ENCODE measurements at places on chromosomes 3 and 15. TPM values are rescaled to one million over a fixed set of nuclear protein-coding genes. Genes with fewer than 3 reads are reported as not detected.

The NUSAP1 gene
- total RNA-seq = 113 TPM

The ALDH1A2 gene
- 70.9 TPM for total RNA-seq

The PTH1R gene
- 0.85 TPM for total RNA-seq

The ENTPD3 gene
- 0.09 TPM for total RNA-seq

The CIB2 gene
- total RNA-seq = 2.5 TPM

The ANKRD63 gene
- total RNA-seq = not detected

The EIF1B gene
- total RNA-seq = 19.7 TPM

The SLC28A2 gene
- not detected for total RNA-seq

The NECTIN3 gene
- 57.7 TPM for total RNA-seq

The NPTN gene
- total RNA-seq = 102 TPM

The HYAL3 gene
- 24.0 TPM for total RNA-seq

The CATSPER2 gene
- 0.33 TPM for total RNA-seq

The SMCO1 gene
- total RNA-seq = not detected

The ADAMTS17 gene
- total RNA-seq = 0.33 TPM

The RASGRP1 gene
- 0.37 TPM for total RNA-seq

The DAPK2 gene
- 6.5 TPM for total RNA-seq

The NOX5 gene
- under 0.01 TPM for total RNA-seq

The COL6A5 gene
- total RNA-seq = not detected

The CEP19 gene
- 6.8 TPM for total RNA-seq

The ACTC1 gene
- not detected for total RNA-seq

The UPK1B gene
- total RNA-seq = not detected

The CSTA gene
- total RNA-seq = not detected
